ENCODE measurements at places on chromosomes 7 and 10.

- no peak for DNase-seq
Measured at GRCh38 chr10:90032519-90032918, 331.1 kb downstream of the KIF20B start.

- DNase-seq: no peak
Measured at GRCh38 chr7:53485354-53485753, 449.9 kb downstream of the POM121L12 start.

- peak; percentile 13 for DNase-seq
Measured at GRCh38 chr10:7872041-7872442, 53.7 kb downstream of the TAF3 start.

DNA sequence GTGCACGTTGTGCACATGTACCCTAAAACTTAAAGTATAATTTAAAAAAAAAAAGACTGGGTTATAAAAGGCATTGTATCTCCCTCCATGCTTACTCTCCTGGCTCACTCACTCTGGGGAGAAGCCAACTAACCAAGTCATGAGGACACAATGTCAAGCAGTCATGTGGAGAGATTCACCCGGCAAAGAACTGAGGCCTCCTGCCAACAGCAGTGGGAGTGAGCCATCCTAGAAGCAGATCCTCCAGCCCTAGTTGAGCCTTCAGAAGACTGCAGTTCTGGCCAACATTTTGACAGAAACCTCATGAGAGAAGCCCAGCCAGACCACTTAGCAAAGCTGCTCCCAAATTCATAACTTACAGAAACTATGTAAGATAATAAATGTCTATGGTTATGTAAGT, 521.7 kb upstream of the FZD8 start:
- no peak for DNase-seq

DNA sequence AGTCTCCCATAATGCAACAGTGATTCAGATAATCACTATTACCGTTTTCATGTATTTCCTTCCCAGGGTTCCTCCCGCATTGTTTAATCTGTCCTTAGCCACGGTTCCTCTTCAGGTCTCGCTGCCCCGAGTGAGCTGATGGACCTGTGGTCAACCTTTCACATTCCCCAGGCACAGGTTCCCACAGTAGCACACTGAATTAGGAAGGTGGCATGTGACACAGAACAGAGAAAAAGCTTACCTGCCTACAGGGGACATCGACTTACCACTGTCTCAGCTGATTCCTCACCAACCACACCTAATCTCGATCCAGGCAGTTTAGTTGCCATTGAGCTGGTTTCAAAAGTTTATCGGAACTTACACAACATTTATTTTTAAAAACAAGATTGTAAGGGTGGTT, 72.2 kb downstream of the MTURN start:
- no peak for DNase-seq

DNA sequence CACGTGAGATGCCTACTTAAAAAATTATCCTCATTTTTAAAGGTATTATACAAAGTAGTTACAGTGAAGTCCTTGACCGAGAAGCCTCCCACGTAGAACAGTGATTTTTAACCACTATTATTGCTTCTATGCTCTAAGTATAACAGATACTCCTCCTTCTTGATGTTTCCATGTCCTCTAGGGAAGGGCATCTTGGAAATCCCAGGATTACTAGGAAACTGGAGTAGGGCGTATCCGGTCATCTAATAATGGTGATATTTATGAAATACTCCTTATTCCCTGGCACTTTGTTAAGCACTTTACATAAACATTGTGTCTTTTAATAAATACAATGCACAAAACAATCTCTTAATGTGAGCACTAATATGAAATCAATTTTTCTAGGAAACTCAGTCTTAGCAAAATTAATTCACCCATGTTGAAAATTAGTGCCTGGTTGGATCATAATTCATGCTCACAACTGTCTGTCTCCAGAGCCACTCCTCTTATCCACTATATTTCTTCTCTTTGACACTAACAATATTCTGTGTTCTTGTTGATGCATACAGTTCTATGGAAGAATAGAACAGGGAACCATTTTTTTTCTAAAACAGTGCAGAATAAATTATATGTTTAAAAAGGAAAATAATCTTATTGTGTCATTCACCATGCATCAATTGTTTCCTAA, 128.6 kb upstream of the SEMA3E start:
- DNase-seq: no peak

- DNase-seq: no peak
Measured at GRCh38 chr10:2278363-2278762, 541.0 kb upstream of the ADARB2 start.

- DNase-seq: no peak
Measured at GRCh38 chr7:117034851-117035464, 81.7 kb downstream of the ST7 start.

- DNase-seq: no peak
Measured at GRCh38 chr10:52387744-52388143, 73.7 kb downstream of the DKK1 start.

DNA sequence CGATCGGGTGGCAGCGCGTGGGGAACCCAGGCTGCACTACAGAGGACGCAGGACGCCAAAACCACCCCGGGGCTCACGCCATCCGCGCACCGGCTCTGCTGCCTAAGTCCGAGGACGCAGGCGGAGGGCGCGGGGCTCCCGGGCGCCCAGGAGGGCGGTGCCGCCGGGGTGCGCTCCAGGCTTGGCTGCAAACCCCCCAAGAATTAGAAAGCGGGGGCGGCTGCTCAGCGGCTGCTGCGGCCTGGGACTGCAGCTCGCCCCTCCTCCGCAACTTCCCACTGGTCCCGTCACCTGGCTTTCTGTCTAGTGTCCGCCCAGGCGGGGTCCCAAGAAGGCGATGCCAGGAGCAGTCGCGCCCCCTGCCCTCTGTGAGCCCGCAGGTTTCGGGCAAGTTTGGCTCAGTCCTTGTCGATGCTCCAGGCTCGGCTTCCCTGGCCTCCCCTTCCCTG, 1.7 kb upstream of the POU6F2 start:
- no peak for DNase-seq

DNA sequence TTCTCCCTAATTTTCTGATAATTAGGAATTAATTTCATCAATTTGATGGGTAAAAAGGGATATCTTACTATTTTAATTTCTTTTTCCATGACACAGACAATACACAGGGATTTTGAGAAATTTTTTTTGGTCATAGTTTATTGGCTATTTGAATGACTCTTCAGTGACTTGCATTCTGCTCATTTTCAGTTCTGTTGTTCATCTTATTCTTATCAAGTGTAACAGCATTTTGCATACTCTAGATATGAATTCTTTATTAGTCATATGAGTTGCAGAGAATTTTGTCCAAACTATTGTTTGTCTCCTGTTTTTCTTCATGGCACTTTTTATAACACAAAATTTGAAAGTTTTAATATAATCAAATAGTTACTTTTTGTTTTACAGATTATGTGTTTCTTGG, 41.7 kb downstream of the MKLN1 start:
- no peak for DNase-seq

DNA sequence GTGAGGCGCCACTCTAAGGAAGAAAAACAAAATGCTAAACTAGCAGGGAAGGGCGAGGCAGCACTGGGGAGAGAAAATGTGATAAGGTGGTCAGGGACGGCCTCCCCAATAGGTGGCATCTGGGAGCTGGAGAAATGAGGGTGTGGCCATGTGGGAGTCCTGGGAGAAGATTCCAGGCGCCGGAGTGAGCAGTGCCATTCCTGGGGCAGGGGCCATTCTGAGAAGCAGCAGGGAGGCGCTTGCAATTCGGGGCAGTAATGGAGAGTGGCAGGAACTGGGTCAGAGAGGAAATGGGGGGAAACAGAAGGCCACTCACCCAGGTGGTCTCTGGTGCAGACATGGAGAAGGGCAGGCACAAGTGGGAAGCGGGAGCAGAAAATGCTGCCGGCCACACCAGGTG, 61.8 kb upstream of the LRRC18 start:
- DNase-seq: no peak

DNA sequence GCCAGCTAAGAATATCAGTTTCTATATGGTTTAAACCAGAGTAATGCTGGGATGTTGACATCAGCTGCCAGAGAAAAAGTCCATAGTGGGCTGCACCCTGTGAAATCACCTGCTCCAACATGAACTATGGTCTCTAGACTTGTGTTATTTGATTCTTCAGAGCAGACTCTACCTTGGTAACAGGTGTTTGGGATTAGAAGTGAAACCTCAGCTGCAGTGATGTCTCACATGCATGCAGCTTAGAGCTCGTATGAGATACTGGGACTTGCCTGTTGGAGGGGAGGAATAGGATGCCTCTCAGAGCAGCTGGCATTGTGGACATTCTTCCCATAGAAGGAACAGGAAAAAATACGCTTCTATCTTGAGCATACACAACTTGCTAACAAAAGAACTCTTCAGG, 287.1 kb upstream of the CSTF2T start:
- DNase-seq: no peak

Data from hepatic stellate cell (primary cell).